H1 (cell line): ENCODE measurements at places on chromosomes 12 and 14.

DNA sequence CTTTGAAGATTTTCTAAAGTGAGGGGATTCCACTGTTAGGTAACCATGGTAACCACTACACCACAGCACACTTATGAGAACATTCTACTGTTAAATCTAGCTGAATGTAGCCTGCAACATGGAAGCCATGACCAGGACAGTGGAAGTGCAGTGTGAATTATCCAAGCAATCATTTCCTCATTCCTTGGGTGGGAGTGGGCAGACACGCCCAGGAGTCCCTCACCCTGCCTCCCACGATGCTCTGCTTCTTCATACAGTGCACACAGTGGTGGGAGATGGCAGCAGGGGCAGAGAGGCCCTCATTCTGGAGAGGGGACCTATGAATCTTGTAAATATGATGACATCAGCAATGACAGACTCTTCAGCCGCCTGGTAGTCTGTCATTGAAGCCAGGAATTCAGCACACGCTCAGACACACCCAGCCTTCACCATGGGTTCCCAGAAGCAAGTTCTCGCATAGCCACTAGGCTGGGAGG lies 70.1 kb upstream of the HOXC13 start:
- no peak for DNase-seq

DNA sequence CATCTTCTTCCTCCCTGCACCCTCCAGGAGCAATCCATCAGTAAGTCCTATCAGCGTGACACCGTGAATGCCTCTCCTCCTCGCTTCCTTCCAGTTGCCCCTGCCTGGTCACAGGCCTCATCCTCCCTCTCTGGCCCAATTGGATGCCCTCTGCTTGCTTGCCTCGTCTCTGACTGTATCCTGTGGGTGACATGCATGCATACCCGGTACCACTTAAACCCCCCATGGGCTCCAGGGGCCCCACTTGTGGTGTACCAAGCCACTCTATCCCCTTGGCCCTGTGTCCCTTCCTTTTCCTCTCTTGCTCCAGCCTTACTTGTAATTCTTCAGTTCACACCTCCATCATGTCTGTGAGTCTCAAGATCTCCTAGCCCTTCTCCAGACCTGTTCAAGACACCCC lies 106.0 kb upstream of the RTL1 start:
- peak; percentile 17 for DNase-seq

- no peak for DNase-seq
Measured at GRCh38 chr14:23101986-23102625, 2.7 kb downstream of the CIROP start.

- DNase-seq: no peak
Measured at GRCh38 chr12:2291182-2291832, 238.5 kb downstream of the CACNA1C start.
